NCI-H2081 treated with DMSO at 0.1 percent for 48 hours (cell line): ENCODE measurements at places on chromosomes 13 and 19.

DNA sequence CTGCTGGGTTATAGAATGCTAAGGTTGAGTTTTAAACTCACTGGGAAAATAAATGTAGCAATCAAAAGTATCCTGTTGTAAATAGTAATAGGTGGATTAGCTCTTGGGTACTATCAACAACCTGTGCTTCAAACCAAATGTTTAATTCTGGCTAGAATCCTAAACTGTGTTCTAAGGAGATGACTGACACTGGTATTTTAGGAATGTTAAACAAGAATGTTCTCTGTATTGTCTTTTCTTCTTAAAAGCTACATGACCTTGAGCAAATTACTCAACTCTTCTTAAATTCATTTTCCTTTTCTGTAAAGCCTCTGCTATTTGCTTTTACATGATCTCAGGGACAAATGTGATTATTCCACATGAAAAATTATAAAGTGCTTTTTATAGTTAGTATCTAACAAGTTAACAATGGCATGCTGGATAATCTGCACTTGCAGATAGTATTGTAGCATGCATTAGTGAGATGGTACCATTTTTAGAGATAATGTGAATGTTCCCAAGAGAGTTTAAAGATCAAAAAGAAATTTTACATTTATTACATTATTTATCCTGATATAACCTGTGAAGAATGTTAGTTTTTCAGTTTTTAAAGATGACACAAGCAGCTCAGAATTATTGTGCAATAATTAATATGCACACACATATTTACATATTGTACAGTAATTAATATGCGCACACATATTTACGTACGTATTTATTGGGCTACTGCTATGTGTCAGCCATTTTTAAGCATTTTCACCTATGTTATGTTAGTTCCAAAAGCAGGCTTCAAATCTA, 13.6 kb upstream of the EPSTI1 start:
- DNase-seq: no peak

DNA sequence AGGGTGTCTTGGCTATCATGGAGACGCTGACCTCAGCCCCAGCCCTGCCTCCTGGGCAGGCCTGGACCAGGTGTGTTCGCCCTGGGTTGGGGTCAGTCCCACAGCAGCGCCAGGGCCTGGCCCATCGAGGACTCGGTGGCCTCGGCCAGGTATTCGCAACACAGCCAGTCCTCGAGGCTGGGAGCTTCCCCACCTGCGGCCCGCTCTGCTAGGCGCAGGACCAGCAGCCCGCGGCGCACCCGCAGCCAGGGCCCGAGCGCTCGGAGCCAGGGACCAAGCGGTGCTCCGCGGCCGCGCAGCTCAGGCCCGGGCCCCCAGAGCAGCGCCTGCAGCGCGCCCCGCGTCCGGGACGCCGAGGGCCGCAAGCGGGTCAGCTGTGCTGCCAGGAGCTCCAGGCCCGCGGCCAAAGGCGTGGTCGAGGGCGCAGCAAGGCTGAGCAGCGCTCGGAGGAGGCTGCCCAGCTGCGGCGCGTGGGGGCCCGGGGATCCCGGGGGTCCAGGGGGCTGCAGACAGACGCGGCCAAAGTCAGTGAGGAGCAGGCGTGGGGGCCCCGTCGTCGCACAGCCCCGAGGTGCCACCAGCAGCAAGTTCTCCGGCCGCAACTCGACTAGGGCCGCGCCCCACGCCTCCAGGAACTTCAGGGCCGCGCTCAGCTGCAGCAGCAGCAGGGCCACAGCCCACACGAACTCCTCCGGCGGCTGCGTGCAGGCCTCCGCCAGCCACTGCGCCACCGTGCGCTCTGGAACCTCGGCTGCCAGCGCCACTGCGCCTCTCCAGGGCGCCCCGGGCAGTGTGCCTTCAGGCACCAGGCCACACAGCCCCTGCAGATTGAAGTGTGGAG, 6.2 kb downstream of the PEAK3 start:
- DNase-seq: no peak

DNA sequence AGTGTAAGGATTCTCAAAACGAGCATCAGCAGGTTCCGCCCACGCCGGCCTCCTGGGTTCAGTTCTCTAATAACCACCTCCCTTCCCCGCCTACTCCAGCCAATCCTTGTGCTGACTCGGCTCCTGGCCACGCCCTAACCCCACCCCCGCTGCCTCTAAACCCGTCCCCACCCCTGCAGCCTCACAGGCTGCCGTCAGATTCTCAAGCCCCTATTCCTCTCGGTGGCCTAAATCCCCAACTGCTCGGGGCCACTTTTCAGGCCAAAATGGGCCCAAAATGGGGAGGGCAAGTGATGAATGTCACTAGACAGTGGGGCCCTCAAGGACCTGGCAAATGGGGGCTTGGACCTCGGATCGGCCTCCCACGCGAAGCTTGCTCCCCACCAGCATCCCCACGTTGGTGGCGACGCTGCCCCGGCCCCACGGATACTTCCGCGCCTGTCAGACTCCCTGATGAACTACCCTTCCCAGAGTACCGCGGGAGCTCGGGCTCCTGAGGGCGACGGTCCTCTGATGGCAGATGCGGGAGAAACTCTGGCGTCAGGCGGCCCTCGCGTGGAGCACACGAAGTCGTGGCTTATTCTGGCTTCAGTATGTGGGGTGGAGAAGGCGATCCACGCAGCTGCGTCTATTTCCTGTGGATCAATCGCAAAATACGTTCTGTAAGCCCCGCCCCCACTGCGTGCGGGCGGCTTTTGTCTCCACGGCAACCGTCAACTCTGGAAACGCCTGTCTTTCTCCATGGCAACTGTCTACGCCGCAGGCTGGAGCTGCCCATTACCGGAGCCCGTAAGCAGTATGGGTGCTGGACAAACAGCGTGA, 24.8 kb downstream of the ZNF473 start:
- DNase-seq: peak; percentile 4

- no peak for DNase-seq
Measured at GRCh38 chr13:20311596-20311995, 79.5 kb upstream of the GJB6 start.

GRCh38 chr19:483332-484072, 12.8 kb upstream of the MADCAM1 start:
- DNase-seq: no peak

- no peak for DNase-seq
Measured at GRCh38 chr13:113962386-113962785, 11.5 kb downstream of the C13orf46 start.

DNA sequence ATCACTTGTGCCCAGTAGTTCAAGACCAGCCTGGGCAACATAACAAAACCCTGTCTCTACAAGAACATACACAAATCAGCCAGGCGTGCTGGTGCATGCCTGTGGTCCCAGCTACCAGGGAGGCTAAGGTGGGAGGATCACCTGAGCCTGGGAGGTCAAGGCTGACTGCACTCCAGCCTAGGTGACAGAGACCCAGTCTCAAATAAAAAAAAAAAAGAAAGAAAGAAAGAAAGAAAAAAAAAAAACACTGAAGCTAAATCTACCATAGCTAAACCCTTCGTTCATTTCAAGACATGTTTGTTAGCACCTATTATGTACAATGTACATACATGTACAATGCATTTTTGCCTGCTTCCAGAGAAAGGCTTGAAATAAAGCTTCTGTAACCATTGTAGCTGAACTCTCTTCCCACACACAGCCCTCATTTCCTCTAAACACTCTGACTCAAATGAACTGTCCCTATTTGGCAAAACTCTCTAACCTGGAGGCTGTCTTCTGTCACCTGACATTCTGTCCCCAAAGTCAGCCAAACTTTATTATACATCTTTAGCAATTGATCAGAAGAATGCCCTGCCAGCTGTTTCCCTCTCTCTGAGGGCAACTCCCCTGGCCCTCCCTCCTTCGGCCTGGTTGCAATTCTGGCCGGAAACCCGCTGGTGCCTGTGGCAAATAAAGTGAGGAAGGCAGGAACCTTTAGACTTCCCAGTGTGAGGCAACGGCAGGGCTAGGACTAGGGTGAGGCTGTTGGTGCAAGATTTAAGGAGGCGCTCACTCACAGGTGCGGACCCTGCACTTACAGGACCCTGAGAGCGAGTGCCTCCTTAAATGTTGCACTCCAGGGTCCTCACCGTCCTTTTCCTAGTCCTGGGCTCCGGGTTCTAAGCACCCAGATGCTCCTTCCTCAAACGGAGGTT, 1.8 kb downstream of the ETHE1 start:
- DNase-seq: no peak

GRCh38 chr19:27657271-27658051, 1555.5 kb downstream of the UQCRFS1 start:
- DNase-seq: no peak

DNA sequence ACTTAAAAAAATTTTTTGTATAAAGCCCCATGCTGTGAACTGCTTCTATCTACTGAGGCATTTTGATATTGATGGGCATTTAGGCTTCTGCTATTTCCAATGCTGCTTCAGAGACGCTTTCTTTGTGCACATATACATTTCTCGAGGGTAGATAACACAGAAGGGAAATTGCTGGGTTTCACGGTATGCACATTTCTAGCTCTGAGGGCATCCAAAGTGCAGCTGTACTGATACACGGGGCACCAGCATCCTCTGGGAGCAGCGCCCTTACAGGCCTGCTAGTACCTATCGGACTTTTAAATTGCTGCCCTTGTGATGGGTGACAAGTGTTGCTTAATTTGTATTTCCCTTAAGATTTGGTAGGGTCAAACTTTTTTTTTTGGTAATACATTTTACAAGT, 88.6 kb downstream of the KCTD15 start:
- DNase-seq: no peak

GRCh38 chr13:39091586-39091985, 53.3 kb downstream of the NHLRC3 start:
- DNase-seq: no peak

- DNase-seq: no peak
Measured at GRCh38 chr13:97905517-97905916, 48.0 kb upstream of the IPO5 start.

DNA sequence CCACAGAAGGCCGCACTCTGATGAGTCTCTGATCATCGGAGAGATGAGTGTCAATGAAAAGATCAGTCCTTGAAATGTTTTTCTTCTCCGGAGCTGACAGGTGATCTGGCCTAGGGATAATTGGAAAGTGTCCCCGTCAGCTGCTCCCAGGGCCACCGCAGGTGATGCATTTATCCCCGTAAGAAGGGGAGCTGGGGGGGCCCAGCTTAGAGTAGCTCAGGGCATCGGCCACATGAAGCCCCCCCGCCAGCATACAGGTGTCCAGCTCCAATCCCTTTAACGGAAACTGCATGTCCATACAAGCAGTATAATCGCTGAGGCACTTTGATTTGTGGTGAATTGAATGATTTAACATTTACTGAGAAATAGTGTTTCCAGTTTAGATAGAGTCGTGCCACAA, 27.7 kb downstream of the ATP4B start:
- no peak for DNase-seq

GRCh38 chr13:91085127-91085526, 262.4 kb upstream of the MIR17HG start:
- DNase-seq: no peak

- no peak for DNase-seq
Measured at GRCh38 chr19:958967-959855, 24.9 kb upstream of the WDR18 start.

DNA sequence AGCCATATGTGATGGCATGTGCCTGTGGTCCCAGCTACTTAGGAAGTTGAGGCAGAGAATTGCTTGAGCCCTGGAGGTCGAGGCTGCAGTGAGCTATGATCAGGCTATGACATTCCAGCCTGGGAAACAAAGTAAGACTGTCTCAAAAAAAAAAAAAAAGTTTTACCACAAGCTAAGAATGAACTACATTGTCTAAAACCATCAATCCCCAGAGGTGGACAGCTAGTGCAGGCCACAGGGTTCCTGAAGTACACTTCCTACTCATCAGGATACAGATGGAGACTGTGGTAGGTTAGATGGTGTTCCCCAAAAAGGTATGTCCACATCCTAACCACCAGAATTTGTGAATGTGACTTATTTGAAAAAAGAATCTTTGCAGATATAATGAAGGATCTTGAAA, 63.5 kb upstream of the DOCK9 start:
- DNase-seq: no peak

DNA sequence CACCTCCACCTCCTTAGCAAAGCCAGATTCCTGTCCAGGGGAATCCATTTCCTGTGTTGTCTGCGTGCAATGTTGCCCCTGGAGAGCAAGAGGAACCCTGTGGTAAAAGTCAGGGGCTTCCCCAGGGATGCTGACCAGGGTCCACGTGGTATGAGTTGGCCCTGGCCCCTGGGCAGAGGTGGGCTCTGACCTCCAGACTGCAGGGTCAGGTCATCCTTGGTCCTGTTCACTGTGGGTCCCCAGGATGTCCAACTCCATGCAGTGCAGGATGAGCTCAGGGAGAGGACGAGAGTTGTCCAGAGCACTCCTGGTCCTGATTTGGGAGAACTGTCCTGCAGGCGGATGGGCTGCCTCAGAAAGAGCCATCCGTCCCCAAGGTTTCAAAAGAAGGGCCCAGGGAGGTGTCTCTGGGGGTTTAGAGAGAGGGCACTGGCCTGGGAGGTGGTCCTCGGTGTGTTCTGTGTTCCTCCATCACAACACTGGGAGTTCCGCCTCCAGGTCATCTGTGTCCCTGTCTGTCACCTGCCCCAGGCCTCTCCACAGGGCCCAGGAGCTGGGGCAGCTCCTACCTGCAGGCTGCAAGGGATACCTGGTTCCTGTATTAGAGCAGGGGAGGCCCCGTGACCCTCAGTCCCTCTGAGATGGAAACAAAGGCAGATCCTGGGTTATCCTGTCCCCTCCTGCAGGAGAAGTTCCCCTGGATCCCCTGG, 1.2 kb upstream of the CEACAM4 start:
- no peak for DNase-seq

- no peak for DNase-seq
Measured at GRCh38 chr19:23440207-23440606, 44.9 kb upstream of the ZNF91 start.

DNA sequence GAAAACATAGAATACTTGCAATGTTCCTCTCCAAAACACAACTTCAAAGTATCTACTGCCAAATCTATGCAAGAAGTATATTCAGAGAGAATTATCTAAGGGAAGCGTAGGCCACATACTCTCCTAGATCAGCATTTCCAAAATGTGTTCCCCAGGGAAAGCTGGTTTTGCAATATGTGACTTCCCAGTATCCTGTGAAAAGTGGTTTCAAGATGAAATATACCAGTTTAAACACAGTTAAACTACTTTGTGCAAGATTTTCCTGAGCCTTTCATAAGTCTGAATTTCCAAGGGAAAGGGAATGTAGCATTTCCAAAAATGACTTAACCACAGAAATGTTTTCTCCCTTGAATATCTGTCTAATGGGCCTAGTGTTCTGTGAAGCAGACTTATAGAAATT, 7.6 kb downstream of the STARD13 start:
- DNase-seq: no peak

DNA sequence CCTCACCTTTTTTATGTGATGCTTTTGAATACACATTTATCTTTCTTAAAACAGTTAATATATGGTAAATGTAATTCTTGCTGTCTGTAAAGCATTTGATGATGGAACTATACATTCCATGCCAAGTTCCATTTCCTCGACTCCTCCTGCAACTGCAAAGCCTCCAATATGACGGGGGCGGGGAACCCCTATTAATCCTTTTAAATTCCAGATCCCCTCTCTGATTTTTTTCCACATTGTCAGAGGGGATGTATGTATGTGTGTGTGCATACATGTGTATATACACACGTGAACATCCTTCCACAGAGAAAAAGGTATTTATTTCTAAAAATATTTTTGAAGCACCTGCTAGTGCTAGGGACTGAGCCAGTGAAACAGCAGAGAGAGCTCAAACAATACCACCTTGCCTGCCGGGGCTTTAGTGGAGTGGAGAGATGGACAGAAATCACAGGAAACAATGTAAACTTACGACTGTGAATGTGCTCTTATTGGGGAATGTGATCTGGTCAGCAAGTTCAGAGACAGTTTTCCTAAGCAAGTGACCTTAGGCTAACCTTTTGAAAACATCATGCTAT, 25.3 kb upstream of the MAB21L1 start:
- DNase-seq: no peak
